ENCODE measurements at places on chromosomes 1 and 21. TPM values are rescaled to one million over a fixed set of nuclear protein-coding genes. Genes with fewer than 3 reads are reported as not detected.
A peak's percentile ranks its signal among the peaks of the same experiment; 100 is the strongest.

DNA sequence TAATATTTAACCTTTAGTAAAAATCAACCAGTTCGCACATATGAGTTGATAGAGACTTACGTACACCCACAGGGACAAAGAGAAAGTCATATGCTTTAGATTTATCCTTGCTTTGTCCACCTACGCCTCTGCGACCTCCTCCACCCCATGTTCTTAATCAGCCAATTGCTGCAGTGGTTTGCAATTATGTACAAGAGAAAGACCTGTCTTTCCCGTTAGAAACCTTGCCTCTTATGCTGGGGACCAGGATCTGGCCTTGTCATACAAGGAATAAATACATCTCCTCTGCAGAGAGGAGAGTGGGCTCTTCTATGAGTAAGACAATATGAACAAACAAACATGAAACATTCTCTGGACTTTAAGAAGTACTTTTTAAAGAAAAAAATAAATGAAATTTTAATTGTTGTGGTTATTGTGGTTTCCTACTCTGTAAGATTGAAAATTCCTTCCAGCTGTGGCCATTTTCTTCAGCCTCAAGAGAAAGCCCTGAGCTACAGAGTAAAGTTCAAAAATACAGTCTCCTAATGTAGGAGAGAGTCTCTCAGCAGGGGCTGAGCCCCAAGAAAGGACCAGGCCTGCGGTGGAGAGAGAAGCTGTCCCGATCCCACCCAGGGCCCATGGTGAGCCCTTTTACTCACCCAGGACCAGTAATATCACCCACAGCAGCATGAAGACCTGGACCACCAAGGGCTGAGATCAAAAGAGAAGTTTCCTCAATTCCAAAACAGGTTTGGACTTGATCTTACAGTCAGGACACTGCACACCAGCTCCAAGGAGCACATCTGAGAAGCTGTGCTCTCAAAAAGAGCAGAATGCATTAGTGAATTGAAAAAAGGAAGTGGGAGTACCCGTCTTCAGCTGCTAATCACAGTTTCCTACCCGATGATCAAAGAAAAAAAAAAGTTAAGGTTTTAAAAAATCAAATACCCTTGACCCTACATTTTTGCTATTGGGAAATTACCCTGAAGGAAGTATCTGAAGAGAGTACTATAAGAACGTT, at the start of gene FCRL5:
Gene FCRL5 (minus strand): TSS at position 822 of the 1,000 bp plus-strand sequence. CDS start 153 bp downstream, at position 669.
- no peaks in the 10 kb centered on the region for H3K4me1 ChIP-seq
- no peaks in the 10 kb centered on the region for H3K27me3 ChIP-seq
- H3K36me3 ChIP-seq = no peaks in the 10 kb centered on the region
- no peak for DNase-seq
- no peak within 1 kb of the TSS for H3K27ac ChIP-seq

DNA sequence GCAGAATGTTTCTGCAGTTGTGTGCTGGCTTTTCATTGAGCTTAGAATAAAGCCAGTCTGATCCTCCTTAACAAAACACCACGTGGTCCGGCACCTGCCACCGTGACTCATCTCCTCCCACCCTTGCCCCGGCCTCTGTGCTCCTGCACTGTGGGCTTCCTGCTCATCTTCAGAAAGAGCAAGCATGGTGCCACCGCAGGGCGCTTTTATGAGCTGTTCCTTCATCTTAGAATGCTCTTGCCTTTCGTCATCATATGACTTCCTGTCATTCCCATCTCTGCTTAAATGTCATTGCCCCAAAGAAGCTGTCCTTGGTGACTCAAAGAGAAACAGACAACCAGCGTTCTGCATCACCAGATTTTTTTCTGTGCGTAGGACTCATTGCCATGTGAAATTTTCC, 117.8 kb downstream of the HHAT start:
- no peak overlapping the region for H3K4me3 ChIP-seq
- H3K4me1 ChIP-seq = no peaks in the 10 kb centered on the region
- no peak for DNase-seq
- H3K27ac ChIP-seq = no peak overlapping the region
- no peaks in the 10 kb centered on the region for H3K27me3 ChIP-seq
- no peaks in the 10 kb centered on the region for H3K36me3 ChIP-seq

- H3K4me1 ChIP-seq = peaks cover 6% of the 10 kb centered on the region
- H3K27ac ChIP-seq = no peak overlapping the region
- DNase-seq = no peak
- H3K36me3 ChIP-seq = no peaks in the 10 kb centered on the region
- H3K4me3 ChIP-seq = no peak overlapping the region
- H3K27me3 ChIP-seq = no peaks in the 10 kb centered on the region
These were observed 5.1 kb upstream of the HNRNPU start for GRCh38 chr1:244869364-244869827.

GRCh38 chr1:212498283-212499040, 65.7 kb downstream of the NENF start:
- H3K36me3 ChIP-seq = no peaks in the 10 kb centered on the region
- H3K4me3 ChIP-seq = no peak overlapping the region
- H3K27me3 ChIP-seq = no peaks in the 10 kb centered on the region
- no peaks in the 10 kb centered on the region for H3K4me1 ChIP-seq
- DNase-seq = no peak

- H3K27ac ChIP-seq = no peak overlapping the region
- H3K4me3 ChIP-seq = no peak overlapping the region
- H3K36me3 ChIP-seq = no peaks in the 10 kb centered on the region
- no peaks in the 10 kb centered on the region for H3K4me1 ChIP-seq
- H3K27me3 ChIP-seq = no peaks in the 10 kb centered on the region
- no peak for DNase-seq
These were observed 7.2 kb upstream of the EPS15 start for GRCh38 chr1:51526248-51526647.

DNA sequence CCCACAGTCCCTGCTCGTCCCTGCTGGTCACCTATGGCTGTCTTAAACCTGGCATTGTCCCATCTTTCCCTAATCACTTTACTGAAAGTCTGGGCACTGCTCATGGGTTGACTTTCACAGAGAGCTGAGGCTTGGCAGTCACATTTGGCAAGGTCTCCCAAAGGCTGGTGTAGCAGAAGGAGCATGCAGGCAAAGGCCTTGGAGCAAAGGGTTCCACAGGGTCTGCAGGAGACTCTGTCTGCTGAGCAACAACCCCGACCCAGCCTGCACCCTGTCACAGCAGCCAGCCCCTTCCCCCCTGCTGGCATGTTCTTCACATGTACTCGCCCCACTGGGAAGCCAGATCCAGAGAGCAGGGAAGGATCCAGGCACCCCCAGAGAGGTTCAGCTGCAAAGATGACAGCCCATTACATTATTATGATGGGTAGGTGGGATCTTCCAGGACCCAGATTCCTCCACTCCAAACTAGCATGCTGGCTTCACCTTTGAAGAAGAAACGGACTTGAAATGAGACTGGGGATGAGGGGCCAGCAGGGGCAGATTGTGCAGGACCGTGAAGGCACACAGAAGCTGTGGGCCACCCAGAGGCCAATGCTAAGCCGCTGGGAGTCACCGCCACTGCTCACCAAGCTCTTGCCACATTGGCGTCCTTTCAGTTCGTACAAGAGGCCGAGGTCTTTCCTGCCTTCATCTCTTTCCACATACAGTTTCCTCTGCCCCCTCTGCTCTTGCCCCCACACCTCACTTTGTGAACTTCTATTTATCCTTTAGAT, 14.2 kb upstream of the TMEM125 start:
- H3K27ac ChIP-seq = no peak overlapping the region
- no peaks in the 10 kb centered on the region for H3K36me3 ChIP-seq
- H3K4me1 ChIP-seq = no peaks in the 10 kb centered on the region
- H3K27me3 ChIP-seq = no peaks in the 10 kb centered on the region
- peak; percentile 38 for DNase-seq

DNA sequence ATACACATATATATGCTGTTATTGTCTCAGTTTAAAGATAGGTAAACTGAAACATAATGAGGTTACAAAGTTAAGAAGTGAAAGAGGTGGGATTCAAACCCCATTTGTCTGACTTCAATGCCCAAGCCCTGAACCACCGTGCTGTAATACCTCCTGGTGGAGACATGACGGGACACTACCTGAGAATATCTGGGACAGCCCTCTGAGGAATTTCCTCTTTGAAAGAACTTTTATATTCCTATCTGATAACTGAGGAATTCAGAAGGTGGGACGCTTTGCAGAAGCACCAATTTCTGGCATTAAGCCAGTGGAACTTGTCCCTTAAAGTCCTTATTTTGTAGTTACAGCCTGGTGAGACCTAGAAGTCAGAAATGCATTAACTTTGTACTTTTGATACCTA, 32.1 kb upstream of the FASLG start:
- no peaks in the 10 kb centered on the region for H3K36me3 ChIP-seq
- no peak for DNase-seq
- H3K27me3 ChIP-seq = no peaks in the 10 kb centered on the region
- no peak overlapping the region for H3K27ac ChIP-seq

- no peak overlapping the region for H3K4me3 ChIP-seq
- no peak overlapping the region for H3K27ac ChIP-seq
- H3K27me3 ChIP-seq = no peaks in the 10 kb centered on the region
- H3K4me1 ChIP-seq = no peaks in the 10 kb centered on the region
These were observed 41.2 kb downstream of the GJA5 start for GRCh38 chr1:147719029-147719698.

DNA sequence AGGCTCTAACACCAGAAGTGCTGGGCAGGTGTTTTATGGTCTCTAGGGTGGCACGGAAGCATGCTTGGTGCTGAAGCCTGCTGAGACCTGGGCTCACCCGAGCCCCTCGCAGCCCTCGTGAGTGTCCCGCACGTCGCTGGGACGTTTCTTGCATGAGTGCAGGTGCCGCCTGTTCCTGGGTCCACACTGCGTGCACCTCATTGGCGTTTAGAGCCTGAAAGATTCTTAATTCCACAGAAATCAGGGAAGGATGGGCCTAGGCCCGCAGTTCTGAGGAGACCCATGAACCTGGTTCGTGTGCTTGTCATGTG, 43.8 kb upstream of the DIP2A start:
- H3K4me1 ChIP-seq = no peaks in the 10 kb centered on the region
- H3K36me3 ChIP-seq = peaks cover 53% of the 10 kb centered on the region
- no peak for DNase-seq
- no peak overlapping the region for H3K4me3 ChIP-seq
- H3K27ac ChIP-seq = no peak overlapping the region

DNA sequence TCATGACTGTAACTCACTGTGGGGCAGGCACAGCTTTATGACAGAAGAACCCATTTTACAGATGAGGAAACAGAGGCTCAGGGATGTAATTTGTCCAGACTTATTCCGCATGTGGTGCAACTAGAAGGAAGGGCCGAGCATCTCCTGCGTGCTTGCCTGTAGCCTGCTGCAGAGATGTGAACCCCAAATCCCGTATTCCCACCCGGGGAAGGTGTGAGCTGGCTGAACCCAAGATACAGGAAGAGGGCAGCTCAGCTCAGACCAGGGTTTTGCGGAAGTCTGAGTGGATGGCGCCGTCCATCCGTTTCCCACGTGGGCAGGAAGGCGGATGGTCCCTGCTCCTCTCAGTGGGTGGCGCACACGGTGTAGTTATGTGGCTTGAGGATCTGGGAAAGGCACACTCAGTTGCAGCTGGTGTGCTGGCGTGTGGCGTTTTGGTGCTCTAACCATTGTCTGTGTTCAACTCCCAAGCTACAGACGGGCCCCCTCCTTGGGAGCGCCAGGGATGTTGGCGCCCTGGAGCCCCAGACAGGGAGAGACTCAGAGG, 1.2 kb downstream of the CROCC start:
- no peak overlapping the region for H3K27ac ChIP-seq
- H3K27me3 ChIP-seq = no peaks in the 10 kb centered on the region
- peaks cover 4% of the 10 kb centered on the region for H3K4me1 ChIP-seq
- DNase-seq = no peak
- no peaks in the 10 kb centered on the region for H3K36me3 ChIP-seq

GRCh38 chr1:30106125-30106524, 617.3 kb downstream of the MATN1 start:
- H3K4me3 ChIP-seq = no peak overlapping the region
- peaks cover 23% of the 10 kb centered on the region for H3K27me3 ChIP-seq
- H3K36me3 ChIP-seq = no peaks in the 10 kb centered on the region
- H3K4me1 ChIP-seq = no peaks in the 10 kb centered on the region
- DNase-seq = no peak

DNA sequence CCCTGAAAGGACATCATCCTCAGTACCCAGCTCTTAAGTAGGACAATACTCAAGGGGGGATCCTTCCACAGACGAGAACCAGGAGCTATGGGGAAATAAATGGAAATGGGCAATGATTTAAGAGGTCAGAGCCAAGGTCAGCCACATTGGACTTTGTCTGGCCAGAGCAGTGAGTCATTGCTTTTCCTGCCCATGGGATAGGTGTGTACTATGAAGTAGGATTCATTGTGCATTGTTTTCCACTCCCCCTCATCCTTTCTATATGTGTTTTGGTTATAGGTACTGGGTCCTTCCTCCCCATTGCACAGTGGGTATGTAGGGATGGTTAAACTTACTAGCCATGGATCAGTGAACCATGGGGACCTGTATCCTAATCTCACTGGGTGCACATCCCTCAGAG, 328.9 kb upstream of the USP25 start:
- no peaks in the 10 kb centered on the region for H3K36me3 ChIP-seq
- H3K27ac ChIP-seq = no peak overlapping the region
- no peak for DNase-seq

DNA sequence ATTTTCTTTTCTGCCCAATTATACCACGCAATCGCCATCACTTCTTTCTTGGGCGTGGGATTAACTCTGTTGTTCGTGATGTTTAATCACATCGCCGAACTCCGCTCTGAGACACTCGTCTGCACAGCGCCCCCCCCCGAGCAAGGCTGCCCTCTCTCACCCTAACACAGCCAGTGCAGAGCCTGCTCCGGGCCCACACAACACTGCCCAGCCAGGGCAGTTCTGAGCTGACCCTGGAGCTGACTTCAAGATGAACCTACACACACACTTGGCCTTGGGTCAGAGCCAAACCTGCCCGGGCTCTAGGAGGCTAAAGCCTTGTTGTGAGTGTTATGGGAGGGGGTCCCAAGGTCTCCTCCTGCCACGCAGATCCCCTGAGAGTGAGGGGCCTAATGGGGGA, 64.6 kb upstream of the LRP8 start:
- H3K4me3 ChIP-seq = no peak overlapping the region
- no peaks in the 10 kb centered on the region for H3K27me3 ChIP-seq
- no peak overlapping the region for H3K27ac ChIP-seq
- H3K36me3 ChIP-seq = no peaks in the 10 kb centered on the region

DNA sequence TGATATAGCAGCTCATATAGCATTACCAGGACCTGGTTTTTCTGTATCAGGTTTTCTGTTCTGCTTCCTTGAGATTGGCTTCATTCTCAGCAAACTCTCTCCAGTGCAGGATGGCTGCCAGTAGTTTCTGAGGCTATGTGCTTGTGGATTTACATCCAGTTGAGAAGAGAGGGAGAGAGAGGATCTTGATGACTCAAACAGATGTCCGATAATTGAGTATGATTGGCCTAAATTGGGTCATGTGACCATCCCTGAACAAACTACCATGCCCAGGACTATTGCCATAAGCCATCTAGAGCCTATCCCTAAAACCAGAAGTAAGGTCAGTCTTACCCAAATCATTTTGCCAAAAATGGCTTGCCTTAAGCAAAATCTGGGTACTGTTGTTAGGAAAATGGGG, 18.1 kb upstream of the PSMA5 start:
- H3K4me3 ChIP-seq = no peak overlapping the region
- no peak overlapping the region for H3K27ac ChIP-seq
- no peaks in the 10 kb centered on the region for H3K36me3 ChIP-seq
- DNase-seq = no peak
- no peaks in the 10 kb centered on the region for H3K4me1 ChIP-seq

GRCh38 chr1:77682460-77683159, at the start of gene ZZZ3:
ZZZ3 (minus strand) TSS chr1:77682658; CDS start chr1:77633354, 49,304 bp downstream.
- H3K36me3 ChIP-seq = no peaks in the 10 kb centered on the region
- peak; percentile 93 for DNase-seq
- H3K27me3 ChIP-seq = no peaks in the 10 kb centered on the region
- peaks cover 32% of the 10 kb centered on the region for H3K4me1 ChIP-seq

AJAP1 gene
- total RNA-seq = 0.52 TPM

OR2G6 gene
- total RNA-seq = not detected

NR5A2 gene
- 8.1 TPM for total RNA-seq

OR2L3 gene
- not detected for total RNA-seq

SPRR2A gene
- not detected for total RNA-seq

GBP1 gene
- total RNA-seq = 42.2 TPM
